ENCODE measurements at places on chromosomes 11 and 22. TPM values are rescaled to one million over a fixed set of nuclear protein-coding genes. Genes with fewer than 3 reads are reported as not detected.

Gene SCGB1C1
- not detected for total RNA-seq

DNA sequence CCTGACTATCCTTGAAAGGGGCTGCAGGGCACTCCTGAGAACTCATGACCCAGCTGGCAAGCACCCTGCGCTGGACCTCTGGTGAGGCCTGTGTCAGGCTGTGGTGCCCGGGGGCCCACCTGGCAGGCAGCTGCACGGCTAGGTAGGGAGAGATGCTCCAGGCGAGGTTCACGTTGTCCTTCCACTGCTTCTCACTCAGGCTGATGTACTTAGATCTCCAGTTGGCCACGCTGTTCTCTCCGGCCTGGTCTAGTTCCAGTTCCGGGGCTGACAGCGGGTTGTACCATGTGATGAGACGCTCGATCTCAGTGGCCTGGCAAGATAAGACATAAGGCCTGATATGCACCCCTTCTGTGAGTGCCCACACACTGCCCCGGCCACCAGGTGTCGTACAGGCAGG, 44.7 kb upstream of the SERPIND1 start:
- no peak for DNase-seq

Gene E2F8
- total RNA-seq = 7.4 TPM

GRCh38 chr11:47616726-47617416, 22.7 kb upstream of the C1QTNF4 start:
- DNase-seq = peak; percentile 23

GRCh38 chr11:10823152-10823579, 14.4 kb upstream of the EIF4G2 start:
- no peak for DNase-seq

Gene LARGE1
- total RNA-seq = 51.6 TPM

DNA sequence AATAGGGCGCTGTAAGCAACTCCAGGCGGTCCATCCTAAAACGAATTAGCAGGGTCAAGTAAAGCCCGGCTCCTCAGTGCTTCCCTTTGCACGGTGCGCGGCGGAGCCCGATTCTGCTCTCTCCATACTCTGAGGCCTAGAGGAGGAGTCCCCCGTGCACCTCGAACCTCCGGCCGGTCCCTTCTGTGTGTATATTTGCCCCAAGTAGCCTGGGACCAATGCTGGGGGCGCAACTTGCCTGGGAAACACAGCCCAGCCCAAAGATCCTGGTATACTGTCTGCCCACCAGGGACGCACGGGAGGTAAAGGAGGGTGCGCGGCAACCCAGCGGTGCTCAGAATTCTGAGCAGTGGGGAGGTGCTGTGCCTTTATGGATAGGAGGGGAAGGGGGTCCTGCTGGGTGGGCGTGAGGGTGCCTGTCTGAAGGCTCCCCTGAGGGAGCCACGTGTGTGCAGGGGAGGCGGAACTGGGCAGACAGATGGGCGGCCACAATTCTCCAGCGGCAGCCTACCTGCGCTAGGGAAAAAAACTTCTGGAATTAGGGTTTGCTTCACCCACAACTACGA, 4.8 kb upstream of the TBX1 start:
- no peak for DNase-seq

DNA sequence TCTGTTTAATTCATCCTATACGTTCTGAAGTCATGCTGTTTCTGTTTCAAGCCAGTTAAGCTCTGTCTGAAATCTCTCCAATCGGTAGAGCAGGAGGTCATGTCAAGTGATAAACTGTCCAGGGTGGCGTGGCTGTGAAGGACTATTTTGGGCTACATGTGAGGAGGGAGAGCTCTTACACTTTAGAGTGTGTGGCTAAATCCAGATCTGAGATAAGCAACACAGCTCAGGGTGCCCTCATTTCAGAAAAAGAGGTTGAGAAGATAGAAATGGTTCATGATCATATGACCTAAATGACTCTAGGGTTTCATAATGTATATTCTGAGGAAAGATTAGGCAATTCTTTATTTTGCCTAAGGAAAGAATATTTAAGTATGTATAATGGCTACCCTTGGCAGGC, 8.4 kb downstream of the BLID start:
- no peak for DNase-seq

DNA sequence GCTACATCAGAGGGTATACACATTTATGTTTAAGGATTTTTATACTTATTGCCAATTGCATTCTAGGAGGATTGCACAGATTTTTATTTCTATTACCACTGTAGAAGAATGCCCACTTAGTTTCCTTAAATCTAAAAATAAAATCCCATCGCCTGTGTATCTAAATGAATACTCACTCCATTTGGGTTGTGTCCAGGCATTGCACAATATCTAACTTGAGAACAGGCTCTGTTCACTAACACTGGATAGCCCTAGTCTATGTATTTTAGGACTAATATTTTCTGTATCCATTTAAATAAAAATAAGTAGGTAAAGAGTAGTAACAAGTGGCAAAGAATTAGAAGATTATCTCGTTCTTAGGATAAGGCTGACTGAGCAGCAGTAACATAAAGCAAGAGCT, 4.1 kb downstream of the C11orf52 start:
- no peak for DNase-seq

Gene P2RX6
- 1.5 TPM for total RNA-seq

GRCh38 chr22:44586999-44587736, 89.1 kb upstream of the RTL6 start:
- no peak for DNase-seq

GRCh38 chr22:23168391-23169042, 11.8 kb upstream of the BCR start:
- no peak for DNase-seq

- DNase-seq = peak; percentile 84
Measured at GRCh38 chr11:65575568-65576231, at the start of gene EHBP1L1. TSS of gene EHBP1L1 (plus strand) at chr11:65576053. CDS start at chr11:65576303, 250 bp downstream.

DNA sequence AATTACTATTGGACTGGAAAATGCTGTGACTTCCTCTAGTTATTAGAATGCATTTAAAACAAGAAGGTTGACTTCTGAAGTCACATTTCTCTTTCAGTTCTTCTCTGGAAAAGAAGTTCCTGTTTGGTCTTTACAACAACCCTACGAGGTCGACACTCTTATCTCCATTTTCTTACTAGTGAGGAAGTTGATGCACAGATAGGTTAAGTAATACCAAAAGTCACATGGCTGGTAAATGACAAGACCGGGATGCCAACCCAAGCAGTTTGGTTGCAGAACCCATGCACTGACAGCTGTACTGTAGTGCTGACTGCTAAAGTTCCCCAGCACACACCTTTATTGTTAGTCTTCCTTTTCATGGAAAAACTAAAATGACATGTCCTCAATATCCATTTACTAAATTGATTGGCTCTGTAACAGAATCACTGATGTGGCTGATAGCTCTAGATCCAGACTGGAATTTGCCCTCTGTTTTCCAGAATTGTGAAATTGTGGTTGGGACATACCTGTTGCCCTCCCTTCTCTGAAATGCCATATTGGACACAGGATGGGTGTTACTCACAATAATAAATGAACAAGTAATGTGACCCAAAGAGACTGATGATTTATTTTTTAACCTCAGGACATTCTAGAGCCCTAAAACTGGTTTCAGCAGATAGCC, 9.4 kb upstream of the TECTA start:
- DNase-seq = no peak

Gene HORMAD2
- not detected for total RNA-seq

DNA sequence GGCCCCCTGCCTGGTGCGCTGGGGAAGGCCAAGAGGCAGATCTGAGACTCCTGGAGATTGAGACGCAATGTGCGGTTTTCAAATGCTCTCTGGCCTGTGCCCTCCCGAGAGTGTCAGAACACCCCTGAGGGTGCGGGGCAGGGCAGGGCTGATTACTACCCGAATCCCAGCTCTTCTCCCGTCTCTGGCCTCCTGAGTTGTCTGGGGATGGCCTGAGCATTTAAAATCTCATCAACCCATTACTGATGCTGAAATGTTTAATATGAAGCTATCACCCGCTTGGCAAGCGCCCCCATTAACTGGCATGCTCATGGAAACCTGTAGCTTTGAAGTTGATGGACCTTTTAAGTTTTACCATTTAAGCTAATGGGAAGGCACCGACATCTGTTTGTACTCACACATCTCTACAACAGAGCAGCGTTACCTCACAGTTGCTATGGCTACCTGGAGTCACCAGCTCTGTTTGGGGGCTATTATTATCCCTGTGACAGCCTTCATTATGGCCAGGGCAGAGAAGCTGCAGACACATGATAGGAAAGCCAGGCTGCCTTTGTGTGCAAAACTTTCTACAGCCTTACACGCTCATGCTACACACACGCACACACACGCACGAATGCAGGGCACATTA, 3.6 kb upstream of the MB start:
- DNase-seq = no peak

GRCh38 chr11:113363996-113364641, 23.5 kb upstream of the ANKK1 start:
- DNase-seq = no peak

DNA sequence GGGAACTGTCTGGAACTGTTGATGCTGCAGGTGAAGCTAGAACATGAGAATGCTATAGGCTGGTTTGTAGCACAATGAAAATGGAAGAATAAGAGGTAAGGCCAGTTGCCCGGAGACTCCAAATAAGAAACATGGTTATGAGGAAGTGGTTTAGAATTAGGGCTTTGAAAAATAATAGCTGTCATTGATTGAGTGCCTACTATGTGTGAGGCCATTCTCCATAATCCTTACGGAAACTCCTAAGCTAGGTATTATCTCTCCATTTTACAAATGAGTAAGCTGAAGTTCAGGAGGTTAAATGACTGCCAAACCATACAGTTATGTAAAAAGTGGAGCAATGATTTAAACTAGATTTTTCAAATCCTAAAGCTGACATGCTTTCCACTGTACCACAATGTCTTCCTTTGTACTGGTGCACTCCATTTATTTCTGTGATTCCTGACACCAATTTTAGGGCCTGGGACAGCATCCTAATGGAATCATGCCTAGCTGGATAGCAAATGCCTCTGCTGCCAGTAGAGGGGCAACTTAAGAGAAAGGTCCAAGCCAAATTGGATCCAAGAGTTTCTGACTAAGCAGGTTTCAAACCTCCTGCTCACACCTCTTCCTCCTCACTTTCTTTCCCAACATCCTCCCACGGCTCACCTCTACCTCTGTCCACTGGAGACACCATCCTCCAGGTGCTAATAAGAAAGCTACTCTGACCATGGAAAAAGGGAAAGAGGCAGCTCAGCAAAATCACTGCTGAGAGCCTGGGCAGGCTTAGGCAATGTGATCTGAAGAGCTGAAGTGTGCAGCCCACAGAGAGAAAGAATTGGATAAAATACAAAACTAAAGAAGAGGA, 46.9 kb upstream of the PICALM start:
- no peak for DNase-seq

DNA sequence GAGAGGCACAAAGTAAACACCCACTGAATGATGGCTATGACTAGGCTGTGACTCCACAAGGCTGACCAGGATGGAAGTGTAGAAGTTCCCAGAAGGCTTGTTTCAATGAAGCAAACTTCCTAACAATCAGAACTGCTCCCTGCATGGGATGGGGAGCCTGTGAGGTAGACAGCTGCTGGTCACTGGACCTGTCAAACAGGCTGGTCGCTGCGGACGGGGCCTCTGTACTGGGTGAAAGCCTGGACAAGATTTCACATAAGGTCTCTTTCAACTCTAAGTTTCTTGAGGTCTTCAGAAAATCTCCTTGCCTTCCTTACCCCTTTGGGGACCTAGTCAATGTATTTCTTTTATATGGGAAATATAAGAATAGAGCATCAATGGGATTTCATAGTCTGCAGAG, 438.2 kb downstream of the BUD13 start:
- DNase-seq = no peak

Gene BRSK2
- total RNA-seq = 0.53 TPM

- no peak for DNase-seq
Measured at GRCh38 chr11:105670811-105671210, 60.9 kb downstream of the GRIA4 start.

Gene SPTBN2
- 3.9 TPM for total RNA-seq

Gene NXPE2
- total RNA-seq = 17.0 TPM

DNA sequence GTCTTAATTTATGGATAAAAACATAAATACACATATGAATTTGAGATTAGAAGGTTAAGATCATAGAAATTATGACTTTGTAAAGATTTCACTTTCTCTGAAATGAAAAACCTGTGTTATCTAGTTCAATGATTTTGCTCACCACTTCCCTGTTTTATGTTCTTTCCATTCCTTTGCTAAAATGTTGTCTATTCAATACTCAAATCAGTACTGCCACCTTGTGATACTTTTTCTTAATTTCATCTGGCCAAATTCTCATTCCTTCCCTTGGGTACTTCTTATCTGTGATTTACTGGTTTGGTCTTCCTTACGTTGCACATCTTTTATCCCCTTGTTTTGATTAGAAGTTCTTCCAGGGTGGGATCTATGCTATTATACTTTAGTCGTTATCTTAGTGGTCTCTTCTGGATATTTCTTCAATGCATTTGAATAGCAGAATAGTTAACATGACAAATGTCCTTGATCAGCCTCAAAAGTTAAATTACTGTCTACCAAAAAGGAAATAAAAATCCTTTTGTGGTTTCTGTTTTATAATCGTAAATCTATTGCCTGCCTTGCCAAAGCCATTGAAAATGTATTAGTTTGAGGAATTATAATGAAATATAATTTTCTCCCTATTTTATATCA, 197.0 kb downstream of the PGR start:
- DNase-seq = no peak

DNA sequence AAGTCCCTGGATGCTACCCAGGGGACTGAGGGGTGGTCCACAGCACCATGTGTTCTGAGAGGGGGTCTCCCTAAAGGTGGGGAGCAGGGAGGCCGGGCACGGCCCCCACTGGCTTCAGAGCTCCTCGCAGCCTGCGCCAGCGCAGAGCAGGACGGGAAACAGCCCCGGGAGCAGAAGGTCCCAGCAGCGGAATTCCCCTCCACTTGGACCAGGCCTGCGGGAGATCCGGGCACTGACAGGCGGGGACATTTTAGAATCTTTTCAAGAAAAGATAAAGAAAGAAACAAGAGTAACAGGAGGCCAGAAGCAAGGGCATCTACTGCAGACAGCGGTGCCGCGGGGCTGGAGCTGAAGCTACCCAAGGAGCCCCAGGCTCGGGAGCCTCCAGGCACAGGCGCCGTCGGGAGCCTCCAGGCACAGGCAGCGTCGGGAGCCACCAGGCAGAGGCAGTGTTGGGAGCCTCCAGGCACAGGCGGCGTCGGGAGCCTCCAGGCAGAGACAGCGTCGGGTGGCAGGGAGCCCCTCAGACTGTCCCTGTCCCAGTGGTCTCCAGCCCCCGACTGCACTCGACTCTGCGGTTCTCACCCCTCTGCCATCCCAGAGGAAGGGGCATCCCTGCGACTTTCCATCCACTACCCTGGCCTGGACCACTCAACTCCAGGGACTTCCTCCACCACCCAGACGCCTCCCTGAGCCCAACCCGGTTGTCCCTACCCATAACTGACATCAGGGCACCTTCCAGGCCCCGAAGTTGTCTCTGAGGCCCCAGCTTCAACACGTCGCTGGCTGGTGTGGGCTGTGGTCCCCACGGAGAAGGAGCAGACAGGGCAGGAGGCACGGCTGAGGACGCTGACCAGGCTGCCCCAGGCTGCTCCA, 211.1 kb downstream of the BRD1 start:
- no peak for DNase-seq

All from left colon (tissue), 2 donors.